ENCODE measurements at places on chromosomes 6 and 20.

DNA sequence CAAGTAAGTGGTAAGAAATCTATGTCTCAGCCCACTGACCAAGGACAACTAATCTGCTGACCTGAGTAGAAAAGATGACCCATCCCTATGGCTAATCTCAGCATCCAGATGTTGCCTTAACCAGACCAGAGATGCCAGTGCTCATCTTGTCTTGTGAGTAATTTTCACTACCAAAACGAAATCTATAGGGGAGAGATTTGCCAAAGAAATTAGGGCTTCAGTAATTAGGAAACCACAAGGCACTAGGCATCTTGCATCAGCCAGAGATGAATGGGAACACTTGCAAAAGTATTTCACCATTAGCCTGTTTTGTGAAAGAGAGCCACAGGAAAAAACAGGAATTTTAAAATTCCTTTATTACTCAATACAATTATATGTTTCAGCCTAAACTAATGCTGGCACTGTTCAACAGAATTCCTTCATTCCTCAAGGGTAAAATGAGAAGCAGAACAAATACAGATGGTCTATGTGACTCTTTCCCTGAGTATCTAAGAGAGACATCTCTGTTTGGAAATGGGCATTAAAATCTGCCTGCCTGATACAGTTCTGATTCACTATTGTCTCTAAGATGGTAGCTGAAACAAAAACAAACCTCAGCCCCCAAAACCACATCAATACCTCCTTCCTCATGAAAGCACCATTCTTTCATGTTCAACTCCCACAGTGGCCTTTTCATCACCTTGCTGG is 87.8 kb downstream of the GMDS start:
- no peak for DNase-seq

DNA sequence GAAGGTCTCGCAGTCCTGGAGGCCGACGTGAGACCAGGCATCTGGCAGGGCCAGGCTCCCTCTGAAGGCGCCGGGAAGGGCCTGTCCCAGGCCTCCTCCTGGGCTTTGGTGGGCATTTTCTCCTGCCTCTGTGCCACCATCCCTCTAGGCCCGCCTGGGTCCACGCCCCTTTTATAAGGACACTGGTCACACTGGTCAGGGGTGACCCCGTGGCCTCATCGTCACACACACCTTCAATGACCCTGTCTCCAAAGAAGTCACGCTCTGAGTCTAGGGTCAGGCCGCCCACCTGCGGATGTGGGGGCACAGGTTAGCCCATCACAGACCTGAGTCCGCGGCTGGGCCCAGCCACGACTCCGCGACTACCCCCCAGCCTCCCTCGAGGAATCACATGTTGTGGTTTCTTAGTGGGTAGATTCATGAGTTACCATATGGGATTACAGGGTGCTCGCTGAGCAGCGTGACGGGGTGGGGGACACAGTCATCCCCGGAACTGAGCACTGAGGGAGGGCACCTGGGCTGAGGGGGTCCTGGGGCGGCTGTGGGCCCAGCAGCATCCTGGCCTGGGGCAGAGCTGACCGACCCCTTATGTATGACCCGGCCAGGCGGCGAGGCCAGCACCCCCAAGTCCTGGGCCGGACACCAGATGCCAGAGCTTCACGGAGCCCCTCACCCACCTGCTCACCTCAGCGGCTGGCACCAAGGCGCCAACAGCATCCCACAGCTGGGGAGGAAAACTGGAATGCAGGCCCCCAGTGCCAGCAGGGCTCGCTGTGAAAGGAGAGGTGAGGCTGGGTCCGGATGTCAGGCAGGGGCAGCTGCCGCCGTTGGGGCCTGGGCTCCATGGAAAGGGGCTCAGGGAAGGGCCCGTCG is 115.9 kb downstream of the DLL1 start:
- DNase-seq, result no peak

GRCh38 chr6:33007831-33008400 is 1.5 kb downstream of the HLA-DOA start:
- DNase-seq, result no peak

DNA sequence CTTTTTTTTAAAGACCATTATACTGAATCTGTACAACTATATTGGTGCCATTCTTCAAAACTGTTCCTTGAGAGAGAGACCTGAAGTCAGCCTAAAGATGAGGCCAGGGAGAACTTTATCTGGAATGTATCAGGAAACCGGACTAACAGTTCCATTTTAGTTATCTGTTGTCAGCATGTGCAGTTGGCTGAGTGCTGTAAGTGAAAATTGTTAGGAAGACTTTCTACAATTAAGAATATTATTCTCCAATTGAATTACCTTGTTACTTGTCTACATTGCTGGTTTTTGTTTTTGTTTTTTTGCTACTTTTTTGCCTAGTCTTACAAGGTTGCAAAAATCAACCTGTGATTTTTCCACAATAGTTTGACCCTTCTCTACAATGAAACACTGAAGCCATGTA is 7.5 kb downstream of the CEP57L1 start:
- no peak for DNase-seq

DNA sequence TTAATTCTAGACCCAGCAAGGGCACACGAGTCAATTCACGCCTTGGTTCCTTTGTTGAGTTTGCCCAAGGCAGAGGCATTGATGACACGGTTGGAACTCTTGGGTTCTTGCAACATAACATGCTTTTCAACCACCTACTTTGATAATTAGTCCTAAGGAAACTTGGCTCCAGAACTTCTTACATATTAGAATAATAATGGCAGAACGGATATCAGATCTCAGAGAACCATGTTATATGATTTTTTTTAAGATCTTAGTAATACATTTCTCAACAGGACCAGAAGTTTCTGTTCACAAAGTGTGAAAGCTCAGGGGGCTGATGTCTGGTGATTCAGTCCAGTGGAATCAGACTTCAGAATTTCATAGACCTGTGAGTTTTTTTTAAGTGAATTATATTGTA is 19.2 kb downstream of the SPTLC3 start:
- no peak for DNase-seq

DNA sequence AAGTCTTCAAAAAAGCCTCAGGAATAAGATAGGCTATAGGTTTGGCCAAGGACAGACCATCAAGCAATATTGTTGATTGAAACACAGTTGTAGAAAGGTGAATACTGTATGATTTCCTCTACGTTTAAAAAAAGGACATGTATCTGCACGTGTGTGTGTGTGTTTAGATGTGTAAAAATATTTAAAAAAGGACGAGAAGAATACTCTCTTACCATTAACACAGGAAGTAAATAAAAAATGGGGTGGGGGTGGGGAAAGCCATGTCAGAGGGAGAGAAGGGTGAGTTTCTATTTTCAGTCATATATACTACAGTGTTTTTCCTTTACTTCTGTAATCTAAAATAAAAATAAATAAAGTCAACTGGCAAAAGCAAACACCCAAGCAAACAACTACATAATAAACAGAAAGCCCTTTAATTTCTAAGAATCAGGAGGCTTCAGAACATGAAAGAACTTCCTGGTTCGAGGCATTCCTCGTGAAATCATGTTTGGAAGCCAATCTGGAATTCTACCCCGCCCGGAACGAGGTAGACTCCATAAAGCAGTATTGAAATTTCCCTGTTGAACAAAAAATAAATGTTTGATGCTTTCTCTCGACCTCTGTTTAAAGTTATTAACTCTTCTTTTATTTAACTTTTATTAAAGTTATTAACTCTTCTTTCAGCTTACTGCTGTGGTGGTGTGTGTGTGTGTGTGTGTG is 158.1 kb upstream of the ZNF217 start:
- DNase-seq, result no peak

GRCh38 chr6:107447663-107448216 is 11.6 kb downstream of the PDSS2 start:
- no peak for DNase-seq

- no peak for DNase-seq
Measured at GRCh38 chr6:7730784-7731227, 4.9 kb downstream of the BMP6 start.

DNA sequence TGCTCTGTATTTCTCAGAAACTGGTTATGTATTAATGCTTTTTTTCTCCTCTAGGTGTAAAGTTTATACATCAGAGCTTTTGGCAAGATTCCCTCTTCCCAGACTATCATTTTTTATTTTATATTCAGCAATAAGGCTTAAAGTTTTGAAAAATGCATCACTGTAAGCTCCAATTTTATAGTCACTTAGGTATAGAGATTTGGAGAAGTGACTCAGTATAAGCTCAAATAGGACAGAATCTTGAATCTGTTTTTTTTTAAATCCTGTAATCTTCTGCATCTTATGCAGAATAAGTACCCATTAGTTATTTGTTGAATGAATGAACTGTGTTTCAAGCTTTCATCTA is 1.0 kb downstream of the NCOA7 start:
- DNase-seq, result no peak

DNA sequence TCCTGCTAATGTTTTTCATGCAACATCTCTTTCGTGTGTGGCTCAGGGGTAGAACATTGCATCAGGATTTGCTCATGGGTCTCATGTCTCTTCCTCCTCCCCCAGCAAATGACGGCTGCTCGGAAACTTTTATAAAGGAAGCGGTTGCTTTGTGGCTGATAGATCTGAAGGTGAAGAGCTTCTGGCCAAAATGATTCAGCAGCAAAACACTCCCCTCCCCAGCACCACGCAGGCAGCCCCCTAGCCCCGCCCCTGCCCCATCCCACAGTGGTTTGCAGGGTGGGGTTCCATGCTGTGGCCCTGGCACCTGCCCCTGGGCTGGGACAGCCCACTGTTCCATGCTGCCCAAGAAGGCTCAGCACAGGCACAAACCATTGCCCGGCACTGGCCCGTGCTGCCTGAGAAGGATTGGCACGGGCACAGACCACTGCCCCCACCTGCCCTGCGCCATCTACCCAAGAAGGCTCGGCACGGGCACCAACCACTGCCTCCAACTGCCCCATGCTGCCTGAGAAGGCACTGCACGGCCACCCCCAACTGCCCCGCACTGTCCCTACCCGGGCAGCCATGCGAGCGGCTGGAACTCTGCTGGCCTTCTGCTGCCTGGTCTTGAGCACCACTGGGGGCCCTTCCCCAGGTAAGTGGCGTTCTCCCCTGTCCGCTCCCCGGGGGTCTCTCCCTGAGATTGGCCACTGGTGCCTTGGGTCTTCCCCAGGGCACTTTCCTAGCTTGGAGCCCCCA is at the start of gene CST7:
TSS of gene CST7 (plus strand) at position 331 of the 741 bp plus-strand sequence. CDS start at position 568, 237 bp downstream.
- DNase-seq, result no peak

- peak; percentile 31 for DNase-seq
Measured at GRCh38 chr6:89368107-89368506, 15.6 kb upstream of the UBE2J1 start.

Measured in NCI-H2029 (cell line).